ENCODE measurements at places on chromosomes 12 and 14. TPM values are rescaled to one million over a fixed set of nuclear protein-coding genes. Genes with fewer than 3 reads are reported as not detected.

The ANKRD33 gene
- total RNA-seq, result not detected

The AQP2 gene
- not detected for total RNA-seq

The GPR84 gene
- total RNA-seq, result 1.5 TPM

The BDKRB2 gene
- not detected for total RNA-seq

The VRTN gene
- not detected for total RNA-seq

The SLC24A4 gene
- not detected for total RNA-seq

The HOXC12 gene
- total RNA-seq, result not detected

DNA sequence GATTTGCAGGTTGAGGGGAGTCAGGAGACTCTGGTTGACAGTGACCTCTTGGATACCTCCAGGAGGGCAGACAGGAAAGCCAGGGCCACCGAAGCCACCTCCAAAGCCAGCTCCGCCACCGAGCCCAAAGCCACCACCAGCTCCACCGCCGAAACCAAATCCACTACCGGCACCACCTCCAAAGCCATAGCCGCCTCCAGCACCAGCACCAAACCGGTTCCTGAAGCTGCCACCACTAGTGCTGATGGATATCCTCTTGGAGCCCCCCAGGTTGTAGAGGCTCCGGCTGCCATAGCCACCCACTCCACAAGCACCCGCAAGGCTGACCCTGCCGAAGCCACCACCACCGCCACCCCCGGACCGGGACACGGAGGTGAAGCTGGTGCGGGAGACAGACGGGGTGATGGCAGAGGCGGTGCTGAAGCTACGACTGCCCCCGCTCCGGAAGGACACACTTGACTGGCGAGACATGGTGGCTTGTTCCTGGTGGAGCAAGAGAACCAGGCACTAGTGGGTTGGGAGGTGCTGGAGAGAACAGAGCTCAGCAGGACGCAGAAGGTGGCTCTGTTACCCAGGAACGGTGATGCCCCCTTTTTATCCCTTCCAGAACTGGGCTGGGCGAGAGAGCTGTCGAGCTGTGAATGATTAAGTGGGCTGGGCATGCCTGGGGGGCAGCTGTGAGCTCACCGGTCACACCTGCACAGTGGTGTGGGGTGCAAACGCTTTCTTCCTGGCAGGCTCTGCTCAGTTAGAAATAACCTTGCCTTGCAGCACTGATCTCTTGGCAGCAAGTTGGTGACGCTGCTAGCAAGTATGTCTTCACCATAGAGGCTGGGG lies at the start of gene KRT5:
Gene KRT5 (minus strand): TSS at position 569 of the 837 bp plus-strand sequence. CDS start 98 bp downstream, at position 471.
- H3K27me3 ChIP-seq, result peaks cover 5% of the 10 kb centered on the region
- DNase-seq, result no peak
- H3K36me3 ChIP-seq, result no peaks in the 10 kb centered on the region
- no peak within 1 kb of the TSS for H3K27ac ChIP-seq
- H3K4me1 ChIP-seq, result no peaks in the 10 kb centered on the region
- no peak within 1 kb of the TSS for H3K4me3 ChIP-seq

DNA sequence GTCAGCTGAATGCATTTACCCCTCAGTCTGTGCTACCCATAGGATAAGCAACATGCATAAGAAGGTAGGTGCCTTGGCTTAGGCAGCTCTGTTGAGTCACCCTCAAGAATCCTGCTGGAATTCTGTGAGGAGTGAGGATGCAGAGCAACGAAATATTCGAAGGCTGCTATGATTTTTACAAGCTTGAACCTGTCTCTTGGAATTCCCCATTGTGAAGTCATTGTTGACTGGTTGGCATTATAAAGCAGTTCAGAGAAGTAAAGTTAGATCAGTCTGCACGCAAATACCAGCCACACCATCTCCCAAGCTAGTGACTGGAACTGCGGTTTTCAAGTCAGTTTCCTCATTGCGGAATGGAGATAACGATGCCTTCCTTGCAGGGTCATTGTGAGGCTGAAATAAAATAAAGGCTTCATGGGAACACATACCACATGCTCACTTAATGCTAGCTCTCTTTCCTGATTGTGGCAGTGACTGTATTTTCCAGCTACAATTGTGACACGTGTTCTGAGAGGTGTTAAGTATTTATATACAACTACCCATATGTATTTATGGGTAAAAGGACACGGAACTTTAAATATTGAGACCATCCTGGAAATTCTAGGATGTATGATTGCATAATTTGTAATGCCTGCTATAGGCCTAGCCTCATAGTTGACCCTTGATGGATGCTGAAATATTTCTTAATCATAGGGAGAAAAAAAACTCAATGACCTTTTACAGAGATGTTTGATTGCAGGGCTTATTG lies 96.7 kb downstream of the ETV6 start:
- H3K4me1 ChIP-seq, result peaks cover 57% of the 10 kb centered on the region
- H3K27ac ChIP-seq, result peak overlapping the region; percentile 64
- no peak overlapping the region for H3K4me3 ChIP-seq

DNA sequence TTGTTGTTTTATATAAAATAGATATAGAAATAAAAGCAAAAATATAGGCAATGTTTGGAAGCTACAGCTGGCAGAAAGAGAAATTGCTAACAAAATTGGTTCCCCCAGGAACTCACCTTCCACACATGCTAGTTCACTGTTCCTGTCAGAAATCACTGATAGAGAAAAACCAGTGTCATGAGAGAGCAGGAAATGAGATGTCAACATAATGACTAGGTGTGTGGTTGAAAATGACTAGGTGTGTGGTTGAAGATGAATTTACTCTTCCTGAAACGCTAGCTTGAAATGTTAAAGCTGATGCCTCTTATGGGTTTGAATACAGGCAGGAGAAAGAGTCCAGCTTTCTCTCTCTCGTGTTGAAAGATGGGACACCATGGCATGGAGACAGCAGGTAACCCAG lies 216.3 kb downstream of the C12orf42 start:
- H3K27ac ChIP-seq, result peak overlapping the region; percentile 34
- DNase-seq, result peak; percentile 75
- H3K4me3 ChIP-seq, result peak overlapping the region; percentile 38
- no peaks in the 10 kb centered on the region for H3K36me3 ChIP-seq
- H3K27me3 ChIP-seq, result peaks cover 5% of the 10 kb centered on the region

DNA sequence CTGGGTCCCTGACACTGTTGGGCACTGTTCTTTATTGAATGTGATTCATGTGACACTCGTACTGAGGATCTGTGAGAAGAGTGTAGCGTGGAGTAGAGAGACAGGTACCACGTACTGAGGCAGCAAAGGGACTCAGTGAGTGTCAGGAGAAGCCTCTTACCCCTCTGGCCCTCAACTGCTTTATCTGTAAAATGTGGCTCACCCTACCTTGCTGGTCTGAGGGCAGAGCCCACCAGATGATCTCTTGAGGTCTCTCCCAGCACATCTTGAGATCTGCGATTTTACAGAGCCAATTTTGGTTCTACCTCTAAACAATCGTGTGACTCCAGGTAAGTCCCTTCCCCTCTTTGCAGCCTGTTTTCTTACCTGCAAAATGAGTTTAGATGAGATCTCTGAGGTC lies 3.1 kb downstream of the CEBPE start:
- peaks cover 5% of the 10 kb centered on the region for H3K27me3 ChIP-seq
- H3K4me1 ChIP-seq, result peaks cover 30% of the 10 kb centered on the region
- DNase-seq, result no peak
- H3K36me3 ChIP-seq, result no peaks in the 10 kb centered on the region
- no peak overlapping the region for H3K27ac ChIP-seq

- H3K27ac ChIP-seq, result no peak overlapping the region
- H3K27me3 ChIP-seq, result no peaks in the 10 kb centered on the region
- no peak overlapping the region for H3K4me3 ChIP-seq
- H3K36me3 ChIP-seq, result peaks cover 2% of the 10 kb centered on the region
Measured at GRCh38 chr14:61641914-61642613, 53.2 kb upstream of the HIF1A start.

GRCh38 chr14:104434214-104435076 lies 145.1 kb upstream of the C14orf180 start:
- no peak overlapping the region for H3K27ac ChIP-seq
- no peaks in the 10 kb centered on the region for H3K4me1 ChIP-seq
- H3K36me3 ChIP-seq, result no peaks in the 10 kb centered on the region
- H3K27me3 ChIP-seq, result no peaks in the 10 kb centered on the region

- H3K36me3 ChIP-seq, result no peaks in the 10 kb centered on the region
- DNase-seq, result no peak
- no peaks in the 10 kb centered on the region for H3K27me3 ChIP-seq
- H3K27ac ChIP-seq, result peak overlapping the region; percentile 17
- peaks cover 8% of the 10 kb centered on the region for H3K4me1 ChIP-seq
Measured at GRCh38 chr12:92277795-92278194, 132.1 kb upstream of the BTG1 start.

DNA sequence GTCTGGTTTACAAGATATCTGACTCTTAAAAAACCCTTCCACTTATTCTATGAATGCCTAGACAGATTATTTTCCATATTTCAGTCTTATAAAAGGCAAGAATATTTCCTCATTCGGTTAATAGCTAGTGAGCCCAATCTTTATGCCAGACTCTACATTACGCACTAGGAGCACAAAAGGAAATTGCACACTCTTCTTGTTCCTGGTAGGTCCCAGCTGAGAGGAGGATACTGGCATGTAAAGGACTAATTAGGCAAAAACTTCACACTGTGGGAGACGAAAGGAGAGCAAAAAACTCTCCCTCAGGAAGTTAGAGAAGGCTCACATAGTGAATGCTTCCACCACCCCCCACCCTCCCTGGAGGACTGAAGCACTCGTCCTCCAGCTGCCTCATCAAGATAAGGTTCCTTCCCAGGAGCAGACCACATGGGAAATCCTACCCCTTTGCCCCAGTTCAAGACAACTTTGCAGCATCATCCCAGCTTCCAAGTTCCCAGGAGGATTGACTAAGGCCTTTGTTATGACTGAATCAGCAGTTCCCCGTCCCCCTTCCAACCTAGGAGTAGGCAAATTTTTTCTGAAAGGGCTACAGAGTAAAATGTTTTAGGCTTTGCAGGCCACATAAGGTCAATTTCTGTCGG lies 14.5 kb downstream of the CAPZA3 start:
- no peaks in the 10 kb centered on the region for H3K4me1 ChIP-seq
- DNase-seq, result no peak
- H3K27ac ChIP-seq, result no peak overlapping the region
- no peaks in the 10 kb centered on the region for H3K27me3 ChIP-seq
- H3K36me3 ChIP-seq, result no peaks in the 10 kb centered on the region

- H3K4me3 ChIP-seq, result no peak overlapping the region
- DNase-seq, result no peak
- no peak overlapping the region for H3K27ac ChIP-seq
- H3K27me3 ChIP-seq, result peaks cover 19% of the 10 kb centered on the region
- no peaks in the 10 kb centered on the region for H3K36me3 ChIP-seq
Measured at GRCh38 chr14:104121142-104121541, 17.2 kb upstream of the KIF26A start.

- H3K4me1 ChIP-seq, result peaks cover 18% of the 10 kb centered on the region
- no peak for DNase-seq
- H3K36me3 ChIP-seq, result peaks cover 10% of the 10 kb centered on the region
- no peak overlapping the region for H3K27ac ChIP-seq
Measured at GRCh38 chr12:46354111-46354801, 18.3 kb downstream of the SLC38A2 start.

- no peak overlapping the region for H3K4me3 ChIP-seq
- peaks cover 2% of the 10 kb centered on the region for H3K4me1 ChIP-seq
- DNase-seq, result no peak
- H3K27ac ChIP-seq, result no peak overlapping the region
- H3K36me3 ChIP-seq, result no peaks in the 10 kb centered on the region
Measured at GRCh38 chr14:97575677-97576076, 778.5 kb downstream of the VRK1 start.

DNA sequence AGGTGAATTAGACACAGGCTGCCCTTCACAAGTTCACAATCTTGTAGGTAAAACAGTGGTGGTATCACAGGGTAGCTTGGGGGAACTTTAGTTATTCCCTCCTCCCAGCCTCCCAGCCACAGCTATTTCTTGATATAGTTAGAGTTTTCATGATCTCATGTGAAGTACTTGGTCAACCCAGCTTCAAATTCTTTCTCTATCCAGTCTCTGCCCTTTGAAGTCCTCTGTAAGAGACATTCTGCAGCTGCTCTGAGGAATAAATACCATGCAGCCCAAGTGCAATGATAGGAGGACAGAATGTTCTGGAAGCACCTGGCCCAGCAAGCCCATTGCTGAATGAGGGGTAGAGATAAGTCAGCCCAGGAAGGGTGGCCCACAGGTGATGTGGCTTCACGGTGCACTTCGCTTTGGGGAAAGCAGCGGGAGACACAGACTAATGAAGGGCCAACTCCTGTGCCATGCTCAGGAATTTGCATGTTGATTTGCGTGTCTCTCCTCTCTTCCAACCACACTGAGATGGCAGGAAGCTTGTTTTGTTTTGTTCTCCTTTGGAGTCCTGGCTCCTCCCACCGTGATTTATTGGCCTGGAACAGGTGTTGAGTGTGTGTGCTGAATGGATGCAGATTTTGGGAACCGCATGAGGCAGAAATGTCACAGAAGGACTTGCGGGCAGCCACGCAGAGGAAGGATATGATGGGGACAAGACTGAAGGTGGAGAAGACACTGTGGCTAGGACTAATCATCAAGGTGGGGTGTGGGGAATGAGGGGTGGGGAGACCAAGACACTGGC lies 8.0 kb upstream of the TXNRD1 start:
- DNase-seq, result no peak
- peaks cover 10% of the 10 kb centered on the region for H3K27me3 ChIP-seq
- H3K27ac ChIP-seq, result no peak overlapping the region
- no peaks in the 10 kb centered on the region for H3K36me3 ChIP-seq
- no peaks in the 10 kb centered on the region for H3K4me1 ChIP-seq
- H3K4me3 ChIP-seq, result no peak overlapping the region

DNA sequence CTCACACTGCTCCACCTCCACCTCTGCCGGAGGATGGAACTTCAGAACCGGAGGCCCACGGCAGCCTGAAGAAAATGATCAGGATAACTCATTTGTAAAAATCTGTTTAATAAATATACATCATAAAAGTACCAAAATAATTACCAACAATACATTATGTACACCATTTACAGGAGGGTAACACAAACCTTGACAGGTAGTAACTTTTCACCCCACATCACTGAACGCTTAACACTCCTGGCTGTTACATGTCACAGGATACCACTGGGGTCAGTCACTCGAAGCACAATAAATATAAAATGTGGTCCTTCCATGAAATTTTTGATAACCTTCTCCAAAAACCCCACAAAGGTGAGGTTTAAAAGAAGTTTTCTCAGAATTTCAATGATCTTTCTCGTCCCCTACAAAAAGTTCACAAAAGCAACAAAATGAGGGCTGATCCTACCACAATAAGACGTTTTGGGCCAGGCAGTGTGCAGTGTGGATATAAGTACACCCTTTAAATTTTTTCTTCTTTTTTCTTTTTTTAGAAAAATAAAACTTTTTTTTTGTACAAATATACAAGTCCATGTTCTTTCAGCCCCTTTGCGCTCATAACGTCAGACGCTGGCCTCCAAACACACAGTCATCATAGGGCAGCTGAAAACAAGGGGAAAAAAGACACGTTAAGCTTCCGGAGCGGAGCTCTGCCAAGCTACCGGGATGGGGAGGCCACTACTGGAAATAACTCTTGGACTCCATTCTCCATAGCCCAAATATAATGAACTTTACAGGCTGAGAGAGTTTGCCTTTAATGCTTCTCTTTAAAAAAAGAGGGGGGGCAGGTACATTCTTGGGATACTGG lies 2.9 kb downstream of the NFKBIA start:
- H3K27ac ChIP-seq, result peak overlapping the region; percentile 99
